Activated naive CD4-positive, alpha-beta T cell treated with anti-CD3 and anti-CD28 coated beads, Interleukin-2, amount 10 ng/mL, durations not matched to agents 7 days and 5 days (primary cell): ENCODE measurements at places on chromosomes 5 and 9.

- no peaks in the 10 kb centered on the region for H3K27me3 ChIP-seq
- peak overlapping the region; percentile 86 for H3K27ac ChIP-seq
Observed at GRCh38 chr5:141608557-141608956, 10.2 kb downstream of the DIAPH1 start.

DNA sequence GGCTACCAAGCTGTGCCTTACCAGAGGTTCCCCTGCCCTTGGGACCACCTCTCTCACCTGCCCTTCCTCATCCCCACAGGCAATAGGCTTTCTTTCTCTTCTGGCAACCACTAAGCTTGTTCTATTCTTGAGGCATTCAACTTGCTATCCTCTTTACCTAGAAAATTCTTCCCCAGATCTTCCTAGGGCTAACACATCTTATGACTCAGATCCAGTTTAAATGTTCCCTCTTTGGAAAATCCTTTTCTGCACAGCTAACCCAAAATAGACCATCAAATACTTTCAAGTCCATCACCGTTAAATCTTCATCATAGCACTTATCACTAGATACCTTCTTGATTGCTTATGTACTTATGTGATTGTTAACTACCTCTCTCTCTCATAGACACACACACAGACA, 93.7 kb downstream of the ENC1 start:
- H3K27me3 ChIP-seq = peaks cover 10% of the 10 kb centered on the region
- H3K4me3 ChIP-seq = no peak overlapping the region
- DNase-seq = no peak
- H3K4me1 ChIP-seq = no peaks in the 10 kb centered on the region
- H3K27ac ChIP-seq = no peak overlapping the region
- H3K36me3 ChIP-seq = no peaks in the 10 kb centered on the region

GRCh38 chr5:53017383-53017782, 28.2 kb downstream of the ITGA2 start:
- no peak for DNase-seq
- H3K4me3 ChIP-seq = no peak overlapping the region
- H3K27ac ChIP-seq = no peak overlapping the region
- H3K36me3 ChIP-seq = peaks cover 38% of the 10 kb centered on the region
- peaks cover 13% of the 10 kb centered on the region for H3K27me3 ChIP-seq
- peaks cover 28% of the 10 kb centered on the region for H3K4me1 ChIP-seq

DNA sequence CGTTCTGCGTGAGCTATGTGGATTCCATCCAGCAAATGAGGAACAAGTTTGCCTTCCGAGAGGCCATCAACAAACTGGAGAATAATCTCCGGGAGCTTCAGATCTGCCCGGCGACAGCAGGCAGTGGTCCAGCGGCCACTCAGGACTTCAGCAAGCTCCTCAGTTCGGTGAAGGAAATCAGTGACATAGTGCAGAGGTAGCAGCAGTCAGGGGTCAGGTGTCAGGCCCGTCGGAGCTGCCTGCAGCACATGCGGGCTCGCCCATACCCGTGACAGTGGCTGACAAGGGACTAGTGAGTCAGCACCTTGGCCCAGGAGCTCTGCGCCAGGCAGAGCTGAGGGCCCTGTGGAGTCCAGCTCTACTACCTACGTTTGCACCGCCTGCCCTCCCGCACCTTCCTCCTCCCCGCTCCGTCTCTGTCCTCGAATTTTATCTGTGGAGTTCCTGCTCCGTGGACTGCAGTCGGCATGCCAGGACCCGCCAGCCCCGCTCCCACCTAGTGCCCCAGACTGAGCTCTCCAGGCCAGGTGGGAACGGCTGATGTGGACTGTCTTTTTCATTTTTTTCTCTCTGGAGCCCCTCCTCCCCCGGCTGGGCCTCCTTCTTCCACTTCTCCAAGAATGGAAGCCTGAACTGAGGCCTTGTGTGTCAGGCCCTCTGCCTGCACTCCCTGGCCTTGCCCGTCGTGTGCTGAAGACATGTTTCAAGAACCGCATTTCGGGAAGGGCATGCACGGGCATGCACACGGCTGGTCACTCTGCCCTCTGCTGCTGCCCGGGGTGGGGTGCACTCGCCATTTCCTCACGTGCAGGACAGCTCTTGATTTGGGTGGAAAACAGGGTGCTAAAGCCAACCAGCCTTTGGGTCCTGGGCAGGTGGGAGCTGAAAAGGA, 10.9 kb downstream of the QRFP start:
- H3K4me3 ChIP-seq = no peak overlapping the region
- no peak overlapping the region for H3K27ac ChIP-seq
- DNase-seq = no peak

- DNase-seq = no peak
- peak overlapping the region; percentile 94 for H3K4me3 ChIP-seq
- peaks cover 46% of the 10 kb centered on the region for H3K36me3 ChIP-seq
- H3K27me3 ChIP-seq = no peaks in the 10 kb centered on the region
- peaks cover 53% of the 10 kb centered on the region for H3K4me1 ChIP-seq
Observed at GRCh38 chr5:163509291-163509951, 4.0 kb downstream of the MAT2B start.

GRCh38 chr5:67315082-67315989, 118.7 kb upstream of the CD180 start:
- H3K4me3 ChIP-seq = no peak overlapping the region
- H3K36me3 ChIP-seq = no peaks in the 10 kb centered on the region
- no peak overlapping the region for H3K27ac ChIP-seq

- H3K36me3 ChIP-seq = peaks cover 17% of the 10 kb centered on the region
- no peak overlapping the region for H3K4me3 ChIP-seq
- peaks cover 34% of the 10 kb centered on the region for H3K4me1 ChIP-seq
- no peak for DNase-seq
Observed at GRCh38 chr5:50724262-50724661, 57.8 kb downstream of the PARP8 start.

GRCh38 chr9:105065098-105066088, 137.4 kb upstream of the ABCA1 start:
- no peak for DNase-seq
- H3K4me1 ChIP-seq = peaks cover 2% of the 10 kb centered on the region
- no peaks in the 10 kb centered on the region for H3K36me3 ChIP-seq
- H3K27me3 ChIP-seq = peaks cover 26% of the 10 kb centered on the region
- no peak overlapping the region for H3K27ac ChIP-seq

DNA sequence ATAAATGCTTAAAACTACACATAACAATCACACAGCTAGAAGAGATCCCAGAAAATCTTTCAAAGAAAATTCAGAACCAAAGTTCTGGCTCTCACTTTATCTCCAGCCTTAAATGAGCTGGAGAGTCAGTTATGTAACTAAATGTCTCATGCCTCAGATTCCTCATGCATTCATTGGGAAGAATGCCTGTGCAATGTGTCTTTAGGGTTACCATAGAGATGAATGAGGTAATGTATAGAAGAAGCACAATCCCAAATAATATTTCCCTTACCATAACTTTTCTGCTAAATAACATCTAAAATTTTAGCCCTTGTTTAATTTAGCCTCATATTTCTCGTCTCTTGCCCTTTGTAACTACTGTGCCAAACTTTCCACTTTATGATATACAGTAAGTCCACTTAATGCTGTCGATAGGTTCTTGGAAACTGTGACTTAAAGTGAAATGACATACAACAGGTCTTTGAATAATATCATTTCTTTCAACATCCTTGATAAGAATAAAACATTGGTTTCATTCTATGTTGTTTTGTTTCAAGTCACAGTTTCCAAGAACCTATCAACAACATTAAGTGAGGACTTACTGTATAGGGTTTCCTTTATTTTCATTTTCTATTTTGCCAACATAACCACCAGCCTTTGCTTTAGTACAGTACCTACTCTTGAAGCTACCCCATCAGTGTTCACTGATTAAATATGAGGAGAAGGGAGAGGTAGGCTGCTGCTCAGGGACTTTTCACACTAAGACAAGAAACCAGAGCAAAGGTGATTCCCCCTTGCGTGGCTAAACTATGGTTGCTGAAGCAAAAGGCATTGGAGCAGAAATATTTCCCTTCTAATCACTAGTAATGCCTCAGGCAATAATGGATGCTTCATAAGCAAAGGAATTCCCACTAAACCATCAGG, 295.7 kb upstream of the PTGER4 start:
- peak overlapping the region; percentile 26 for H3K4me3 ChIP-seq
- peak overlapping the region; percentile 86 for H3K27ac ChIP-seq
- H3K4me1 ChIP-seq = peaks cover 71% of the 10 kb centered on the region
- no peaks in the 10 kb centered on the region for H3K36me3 ChIP-seq

GRCh38 chr5:126514131-126514557, 80.9 kb downstream of the ALDH7A1 start:
- no peak for DNase-seq
- no peak overlapping the region for H3K27ac ChIP-seq
- no peak overlapping the region for H3K4me3 ChIP-seq
- peaks cover 13% of the 10 kb centered on the region for H3K4me1 ChIP-seq

DNA sequence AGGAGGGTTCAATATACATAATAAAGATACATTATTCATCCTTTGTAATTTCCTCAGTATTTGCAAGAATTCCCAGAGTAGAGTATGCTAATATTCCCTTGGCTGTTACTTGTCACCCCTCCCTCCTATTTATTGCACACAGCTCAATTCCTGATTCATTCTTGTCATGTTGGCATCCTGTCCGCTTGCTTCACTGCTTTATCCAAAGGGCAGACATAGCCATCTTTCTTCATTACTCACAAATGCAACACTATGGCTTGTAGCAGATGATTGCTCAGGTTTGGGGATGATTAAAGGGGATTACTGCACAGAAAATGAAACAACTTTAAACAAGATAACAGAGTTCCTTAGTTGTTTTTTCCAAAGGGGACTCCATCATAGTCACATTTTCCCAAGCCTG, 1.2 kb upstream of the IL33 start:
- H3K4me1 ChIP-seq = no peaks in the 10 kb centered on the region
- no peaks in the 10 kb centered on the region for H3K36me3 ChIP-seq
- no peak overlapping the region for H3K27ac ChIP-seq

- DNase-seq = no peak
- H3K4me1 ChIP-seq = no peaks in the 10 kb centered on the region
- no peak overlapping the region for H3K27ac ChIP-seq
- H3K36me3 ChIP-seq = no peaks in the 10 kb centered on the region
Observed at GRCh38 chr5:73673161-73673591, 47.2 kb downstream of the ARHGEF28 start.

DNA sequence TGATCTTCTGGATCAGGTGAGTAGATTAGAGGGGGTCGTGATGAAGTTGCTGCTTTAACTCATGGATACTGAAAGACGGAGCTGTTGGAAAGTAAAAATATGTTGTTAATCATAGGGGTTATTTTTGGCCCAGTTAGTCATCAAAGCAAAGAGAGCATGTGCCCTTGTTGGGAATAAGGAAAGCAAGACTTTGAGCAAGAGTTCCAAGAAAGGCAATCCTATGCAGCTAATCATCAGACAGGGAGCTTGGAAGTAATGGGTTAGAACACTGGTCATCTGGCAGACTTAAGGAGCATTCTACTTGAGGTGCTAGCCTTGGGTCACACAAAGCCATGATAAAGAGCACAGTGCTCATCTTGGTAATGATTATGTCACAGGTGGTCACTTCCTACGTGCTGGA, 18.3 kb downstream of the ASPN start:
- H3K36me3 ChIP-seq = no peaks in the 10 kb centered on the region
- H3K27ac ChIP-seq = no peak overlapping the region
- H3K27me3 ChIP-seq = no peaks in the 10 kb centered on the region
- no peaks in the 10 kb centered on the region for H3K4me1 ChIP-seq
- H3K4me3 ChIP-seq = no peak overlapping the region
- DNase-seq = no peak

DNA sequence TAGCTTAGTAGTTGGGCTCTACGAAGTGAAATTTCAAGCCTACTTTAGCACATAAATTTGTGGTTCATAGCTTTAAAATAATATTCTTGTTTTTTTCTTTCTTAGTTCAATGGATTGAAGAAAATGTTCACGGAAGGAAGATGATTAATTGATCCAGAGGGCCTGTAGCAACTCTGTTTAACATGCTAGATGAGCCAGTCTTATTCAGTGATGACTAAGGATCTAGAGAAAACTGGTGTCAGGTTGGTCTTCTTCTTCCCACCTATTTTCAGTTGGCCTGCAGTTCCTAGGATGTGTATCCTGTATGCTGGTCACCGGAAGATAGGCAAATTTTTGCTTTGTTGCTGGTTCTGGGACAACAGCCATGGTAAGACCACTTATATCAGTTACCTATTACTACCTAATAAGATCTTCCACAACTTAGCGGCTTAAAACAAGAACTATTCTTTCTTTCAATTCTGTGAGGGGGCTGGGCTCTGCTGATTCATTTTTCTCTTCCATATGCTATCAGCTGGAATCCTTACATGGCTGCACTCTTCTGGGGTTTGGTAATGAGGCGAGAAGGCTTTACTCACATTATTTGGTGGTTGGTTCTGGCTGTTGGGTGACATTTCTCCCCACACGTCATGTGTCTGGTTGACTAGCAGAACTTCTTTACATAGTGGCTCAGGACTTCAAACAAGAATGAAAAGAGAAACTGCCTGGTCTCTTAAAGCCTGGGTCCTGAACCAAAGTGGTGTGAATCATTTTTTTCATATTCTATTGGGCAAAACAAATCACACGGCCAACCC, 182.7 kb upstream of the ACTBL2 start:
- H3K4me1 ChIP-seq = no peaks in the 10 kb centered on the region
- DNase-seq = no peak
- no peak overlapping the region for H3K4me3 ChIP-seq
- H3K36me3 ChIP-seq = no peaks in the 10 kb centered on the region

DNA sequence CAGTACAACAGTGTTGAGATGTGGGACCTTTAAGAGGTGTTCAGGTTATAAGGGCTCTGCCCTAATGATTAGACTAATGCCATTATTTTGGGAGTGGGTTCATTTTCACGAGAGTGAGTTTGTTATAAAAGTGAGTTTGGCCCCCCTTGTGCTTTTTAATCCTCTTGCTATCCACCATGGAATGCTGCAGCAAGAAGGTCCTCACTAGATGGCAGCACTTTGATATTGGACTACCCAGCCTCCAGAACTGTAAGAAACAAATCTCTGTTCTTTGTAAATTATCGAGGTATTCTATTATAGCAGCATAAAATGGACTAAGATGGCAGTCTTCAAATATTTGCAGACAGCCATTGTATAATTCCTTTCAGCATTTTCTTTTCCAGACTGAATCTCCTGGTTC, 212.4 kb downstream of the LRRC70 start:
- no peak overlapping the region for H3K27ac ChIP-seq
- no peaks in the 10 kb centered on the region for H3K4me1 ChIP-seq
- no peak for DNase-seq

GRCh38 chr5:133381041-133381440, 231.3 kb downstream of the FSTL4 start:
- no peak overlapping the region for H3K4me3 ChIP-seq
- no peak overlapping the region for H3K27ac ChIP-seq
- H3K36me3 ChIP-seq = no peaks in the 10 kb centered on the region

GRCh38 chr9:73996844-73997243, 500.3 kb upstream of the RORB start:
- no peaks in the 10 kb centered on the region for H3K27me3 ChIP-seq
- no peak overlapping the region for H3K4me3 ChIP-seq
- no peak overlapping the region for H3K27ac ChIP-seq
- no peaks in the 10 kb centered on the region for H3K36me3 ChIP-seq
- DNase-seq = no peak

- H3K36me3 ChIP-seq = no peaks in the 10 kb centered on the region
- H3K27ac ChIP-seq = no peak overlapping the region
- no peak for DNase-seq
- H3K4me3 ChIP-seq = no peak overlapping the region
Observed at GRCh38 chr5:91643797-91644196, 260.7 kb upstream of the ARRDC3 start.
